RKO (cell line): ENCODE measurements at places on chromosomes 2 and 18.

- DNase-seq = no peak
Observed at GRCh38 chr2:217643789-217644301, 358.9 kb downstream of the TNS1 start.

- DNase-seq = no peak
Observed at GRCh38 chr2:2331881-2332280, 806 bp upstream of the MYT1L start.

DNA sequence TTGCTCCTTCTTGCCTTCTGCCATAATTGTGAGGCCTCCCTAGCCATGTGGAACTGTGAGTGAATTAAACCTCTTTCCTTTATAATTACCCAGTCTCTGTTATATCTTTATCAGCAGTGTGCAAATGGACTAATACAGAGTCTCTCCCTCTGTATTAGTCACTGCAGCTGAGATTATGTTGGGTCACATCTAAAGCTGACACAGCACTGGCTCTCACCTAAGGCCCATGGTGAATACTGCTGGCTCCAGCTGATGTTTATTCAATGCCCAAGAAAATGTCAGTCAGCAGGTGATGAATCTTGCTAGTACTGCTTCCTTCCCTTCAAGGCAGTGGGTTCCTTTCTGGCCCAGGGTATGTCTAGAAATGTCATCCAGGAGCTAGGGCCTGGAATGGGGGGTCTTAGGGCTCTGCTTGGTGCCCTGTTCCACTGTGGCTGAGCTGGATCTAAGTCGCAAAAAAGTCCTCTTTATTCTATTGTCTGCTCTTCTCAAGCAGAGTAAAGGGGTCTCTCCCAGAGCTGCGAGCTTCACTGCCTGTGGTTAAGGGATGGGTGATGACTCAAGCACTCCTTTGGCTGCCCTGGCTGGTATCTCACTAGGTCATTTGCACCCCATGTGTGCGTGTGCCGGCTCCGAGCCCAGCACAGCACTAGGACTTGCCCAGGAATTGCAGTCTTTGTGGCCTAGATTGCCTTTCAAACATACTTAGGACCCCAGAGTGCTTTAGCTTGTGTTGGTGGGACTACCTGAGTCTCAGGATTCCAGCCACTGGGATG, 29.9 kb downstream of the PPP1R1C start:
- DNase-seq = no peak

- DNase-seq = no peak
Observed at GRCh38 chr2:88252646-88253045, 82.5 kb downstream of the THNSL2 start.

- no peak for DNase-seq
Observed at GRCh38 chr2:216621292-216621691, 11.9 kb upstream of the IGFBP2 start.

DNA sequence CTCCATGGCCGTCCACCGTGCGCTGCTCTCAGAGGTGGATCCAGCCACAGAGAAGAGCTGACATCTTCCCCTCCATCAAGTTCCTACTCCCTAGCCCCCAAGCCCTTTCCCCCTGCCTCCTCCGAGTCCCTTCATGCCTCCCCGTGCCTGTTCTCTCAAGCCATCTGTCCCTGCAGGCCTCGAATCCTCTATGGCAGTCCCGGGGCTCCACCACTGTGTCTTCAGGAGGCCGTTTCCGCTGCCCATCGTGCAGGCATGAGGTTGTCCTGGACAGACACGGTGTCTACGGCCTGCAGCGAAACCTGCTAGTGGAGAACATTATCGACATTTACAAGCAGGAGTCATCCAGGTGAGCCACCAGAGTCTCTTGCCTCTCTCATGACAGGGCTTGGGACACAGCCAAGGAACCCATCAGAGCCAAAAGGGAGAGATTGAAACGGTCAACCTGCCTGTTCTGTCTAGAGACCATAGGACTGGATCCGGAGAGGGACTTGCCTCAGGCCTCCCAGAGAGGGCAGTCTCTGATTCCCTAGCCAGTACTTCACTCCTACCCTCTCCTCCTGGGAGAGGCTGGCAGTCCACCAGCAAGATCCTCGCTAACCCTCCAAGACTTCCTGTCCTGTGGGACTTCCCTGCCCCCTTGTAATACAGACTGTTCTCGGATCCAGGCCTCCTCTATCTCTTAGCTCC, 9.7 kb downstream of the UCN start:
- no peak for DNase-seq

- peak; percentile 10 for DNase-seq
Observed at GRCh38 chr18:65227970-65228369, 522.8 kb upstream of the CDH7 start.

GRCh38 chr2:101801496-101801895, 104.0 kb downstream of the MAP4K4 start:
- DNase-seq = no peak

DNA sequence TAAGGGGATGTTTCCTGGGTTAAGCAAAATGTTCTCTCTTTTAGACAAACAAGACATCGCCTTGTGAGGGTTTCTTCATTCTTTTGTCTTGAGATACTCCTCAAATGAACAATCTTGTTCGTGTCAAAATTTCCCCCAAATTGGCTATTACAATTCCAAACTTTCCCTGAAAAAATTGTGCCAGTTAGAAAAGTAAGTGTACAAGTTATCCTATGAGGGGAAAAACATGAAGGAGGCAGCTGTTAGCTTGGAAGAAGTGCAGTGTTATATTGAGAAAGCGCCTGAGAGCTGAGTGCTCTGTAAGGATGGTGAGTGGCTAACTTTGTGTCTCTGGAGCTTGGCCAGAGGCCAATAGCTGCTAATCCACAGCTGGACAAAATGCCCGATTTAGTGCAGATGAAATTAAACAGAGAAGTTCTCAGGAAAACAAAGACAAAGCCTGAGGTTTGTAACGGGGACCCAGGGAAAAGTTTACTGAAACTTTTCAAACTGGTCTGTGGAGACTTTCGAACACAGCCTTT, 14.1 kb upstream of the PLEKHH2 start:
- no peak for DNase-seq

DNA sequence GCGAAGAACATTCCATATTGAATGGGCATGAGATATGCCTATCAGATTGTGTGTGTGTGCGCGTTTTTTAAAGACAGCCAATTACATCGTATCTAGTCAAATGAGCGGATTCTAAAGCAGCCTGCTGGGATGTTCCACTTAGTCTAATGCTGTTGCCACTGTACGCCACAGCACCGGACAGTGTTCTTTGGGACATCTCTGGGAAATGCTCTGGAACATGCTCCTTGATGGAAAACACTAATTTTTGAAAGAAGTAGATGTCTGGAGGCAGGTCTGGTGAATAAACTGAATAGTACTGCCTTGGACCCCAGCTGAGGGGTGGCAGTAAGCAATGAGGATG, 3.6 kb upstream of the TMEM150A start:
- DNase-seq = no peak

DNA sequence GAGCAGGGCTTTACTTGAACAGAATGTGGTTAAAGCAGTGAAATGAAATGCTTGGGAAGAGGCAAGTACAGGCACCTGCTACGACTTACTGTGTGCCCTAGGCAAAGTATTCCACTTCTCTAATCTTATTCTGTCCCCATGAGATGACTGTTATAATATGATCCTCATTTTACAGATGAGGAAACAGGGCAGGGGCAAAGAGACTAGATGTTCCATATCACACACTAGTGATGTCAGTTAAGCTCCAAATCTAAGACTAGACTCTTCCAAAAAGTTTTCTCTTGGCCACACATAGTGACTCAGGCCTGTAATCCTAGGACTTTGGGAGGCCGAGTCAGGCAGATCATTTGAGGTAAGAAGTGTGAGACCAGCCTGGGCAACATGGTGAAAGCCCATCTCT, 235.0 kb downstream of the SETBP1 start:
- DNase-seq = no peak

GRCh38 chr2:158818511-158818910, 23.4 kb downstream of the DAPL1 start:
- no peak for DNase-seq

GRCh38 chr2:53473775-53474311, 293.8 kb upstream of the CHAC2 start:
- no peak for DNase-seq

GRCh38 chr2:234081970-234082822, 31.7 kb downstream of the SPP2 start:
- DNase-seq = no peak

- no peak for DNase-seq
Observed at GRCh38 chr2:216652566-216652965, 19.3 kb downstream of the IGFBP2 start.

- no peak for DNase-seq
Observed at GRCh38 chr2:230268606-230269243, 43.2 kb downstream of the SP140 start.

GRCh38 chr2:4369826-4370419, 666.5 kb downstream of the DCDC2C start:
- DNase-seq = no peak

DNA sequence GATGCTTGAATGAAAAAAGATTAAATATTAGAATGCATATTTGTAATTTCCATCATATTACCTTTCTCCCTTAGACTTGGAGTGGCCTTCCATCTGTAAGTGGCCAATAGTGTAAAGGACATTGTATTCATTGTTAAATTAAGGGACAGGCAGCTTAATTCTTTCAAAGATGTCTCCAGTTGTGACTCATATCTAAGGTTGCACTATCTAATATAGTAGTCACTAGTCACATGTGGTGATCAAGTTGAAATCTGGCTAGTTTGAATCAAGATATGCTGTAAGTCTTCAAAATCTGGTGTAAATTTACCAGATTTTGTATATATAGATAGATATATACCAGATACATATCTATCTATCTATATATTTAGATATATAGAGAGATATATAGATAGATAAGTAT, 52.4 kb upstream of the AGPS start:
- DNase-seq = peak; percentile 25
